ENCODE measurements at places on chromosomes 11 and 22. TPM values are rescaled to one million over a fixed set of nuclear protein-coding genes. Genes with fewer than 3 reads are reported as not detected.

Gene EXPH5
- total RNA-seq: 10.5 TPM

GRCh38 chr11:120871924-120872323 is 152.0 kb upstream of the TBCEL start:
- DNase-seq: no peak

Gene OR4A5
- not detected for total RNA-seq

Gene TRIM48
- not detected for total RNA-seq

DNA sequence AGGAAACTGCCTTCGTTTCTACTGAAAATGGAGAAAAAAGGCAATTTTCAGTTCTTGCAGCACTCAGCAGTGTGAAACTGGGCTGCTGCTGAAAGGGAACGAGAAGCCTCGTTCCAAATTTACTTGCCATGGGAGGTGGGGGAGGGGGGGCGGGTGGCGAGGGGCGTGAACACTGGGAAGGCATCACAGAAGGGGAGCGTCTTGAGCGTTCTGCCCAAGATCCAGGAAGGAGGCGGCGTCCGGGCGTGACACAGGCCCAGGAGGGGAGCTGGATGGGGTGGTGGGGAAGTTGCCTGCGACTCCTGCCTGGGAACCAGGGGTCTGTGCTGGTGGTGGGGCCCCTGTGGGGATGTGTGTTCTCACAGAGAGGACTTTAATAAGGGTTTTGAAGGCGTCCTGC is 213.5 kb downstream of the CTTN start:
- no peak for DNase-seq

DNA sequence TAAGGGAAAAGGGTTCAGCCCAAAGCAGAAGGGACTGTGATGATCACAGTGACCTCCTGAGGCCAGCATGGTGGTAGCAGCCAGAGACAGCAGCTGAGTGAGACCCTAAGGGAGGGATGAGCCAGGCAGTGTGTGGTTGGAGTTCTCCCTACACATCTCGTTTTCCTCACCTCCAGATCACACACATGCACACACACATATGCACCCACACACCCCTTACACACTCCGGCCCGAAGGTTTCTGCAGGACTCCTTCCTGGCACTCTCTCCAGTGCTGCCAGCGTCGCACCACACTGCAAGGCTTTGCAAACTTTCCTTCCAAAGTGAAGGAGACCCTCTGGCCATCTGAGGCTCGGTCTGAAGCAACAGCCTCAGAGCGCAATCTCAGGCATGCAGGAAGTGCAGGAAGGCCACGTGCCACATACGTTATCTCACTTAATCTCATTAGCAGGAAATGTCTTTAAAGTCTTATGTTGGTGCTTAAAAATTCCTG is 26.9 kb upstream of the TP53I11 start:
- DNase-seq: no peak

DNA sequence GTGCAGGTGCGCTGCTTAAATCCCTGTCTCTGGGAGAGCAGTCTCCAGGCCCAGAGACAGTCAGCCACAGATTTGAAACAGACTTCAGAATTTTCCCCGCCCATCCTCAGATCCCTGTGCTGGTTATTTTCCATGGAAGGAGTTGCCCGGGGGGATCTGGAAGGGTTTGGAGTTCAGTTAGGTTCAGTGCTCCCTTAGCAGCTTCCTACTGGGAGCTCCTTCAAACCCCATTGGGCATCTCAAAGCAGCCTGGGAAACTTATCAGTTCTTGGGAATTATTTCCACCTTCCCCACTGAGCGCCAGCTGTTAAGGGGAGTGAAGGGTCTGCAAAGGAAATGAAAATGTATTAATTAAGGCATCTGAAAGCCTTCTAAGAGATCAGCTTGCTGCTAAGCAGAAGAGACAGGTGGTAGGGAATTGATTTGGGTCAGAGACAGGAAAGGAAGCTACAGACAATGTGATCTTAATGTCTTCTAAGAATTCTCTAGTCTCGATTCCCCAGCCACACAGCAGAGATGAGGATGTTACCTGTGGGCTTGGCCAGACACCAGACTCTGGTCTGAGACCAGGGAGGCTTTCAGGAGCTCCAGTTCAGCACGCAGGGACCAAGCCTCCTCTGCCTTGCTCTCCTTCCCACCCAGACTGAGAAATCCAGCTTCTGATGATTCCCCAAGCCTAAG is 106.2 kb upstream of the TBCEL start:
- DNase-seq: no peak

- DNase-seq: no peak
These were observed 450.4 kb downstream of the MIAT start for GRCh38 chr22:27107824-27108223.

GRCh38 chr22:29907753-29908515 is 25.0 kb downstream of the MTMR3 start:
- peak; percentile 80 for DNase-seq

DNA sequence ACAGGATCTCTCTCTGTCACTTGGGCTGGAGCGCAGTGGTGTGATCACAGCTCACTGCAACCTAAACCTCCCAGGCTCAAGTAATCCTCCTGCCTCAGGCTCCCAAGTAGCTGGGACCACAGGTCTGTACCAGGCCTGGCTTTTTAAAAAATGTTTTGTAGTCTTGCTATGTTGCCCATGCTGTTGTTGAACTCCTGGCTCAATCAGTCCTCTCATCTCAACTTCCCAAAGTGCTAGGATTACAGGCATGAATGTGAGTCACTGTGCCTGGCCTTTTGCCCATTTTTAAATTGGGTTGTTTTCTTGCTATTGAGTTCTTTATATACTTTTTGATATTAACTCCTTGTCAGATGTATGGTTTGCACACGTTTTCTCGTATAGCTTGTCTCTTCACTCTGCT is 33.0 kb upstream of the PITPNB start:
- DNase-seq: no peak

GRCh38 chr22:37581504-37581903 is 1.6 kb upstream of the LGALS2 start:
- peak; percentile 91 for DNase-seq

Gene CFAP300
- total RNA-seq: not detected

DNA sequence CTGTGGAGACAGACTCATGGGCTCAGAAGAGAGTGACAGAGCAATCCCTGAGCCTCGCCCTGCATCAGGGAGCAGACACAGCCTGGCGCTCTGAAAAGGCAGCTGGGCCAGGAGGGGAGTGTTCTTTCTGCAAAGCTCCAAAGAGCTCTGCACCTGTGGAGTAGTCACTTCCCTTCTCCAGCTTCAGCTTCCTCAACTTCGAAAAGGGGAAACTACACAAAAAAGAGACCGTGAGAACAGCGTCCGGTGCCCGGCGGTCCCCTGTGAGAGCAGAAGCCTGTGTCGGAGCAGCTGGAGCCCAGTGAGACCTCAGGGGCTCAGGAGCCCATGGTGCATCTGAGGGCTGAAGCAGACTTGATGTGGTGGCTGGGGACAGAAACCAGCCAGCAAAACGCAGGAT is 35.1 kb downstream of the TP53I11 start:
- DNase-seq: no peak

- no peak for DNase-seq
These were observed 31.2 kb downstream of the RBFOX2 start for GRCh38 chr22:35997438-35997837.

DNA sequence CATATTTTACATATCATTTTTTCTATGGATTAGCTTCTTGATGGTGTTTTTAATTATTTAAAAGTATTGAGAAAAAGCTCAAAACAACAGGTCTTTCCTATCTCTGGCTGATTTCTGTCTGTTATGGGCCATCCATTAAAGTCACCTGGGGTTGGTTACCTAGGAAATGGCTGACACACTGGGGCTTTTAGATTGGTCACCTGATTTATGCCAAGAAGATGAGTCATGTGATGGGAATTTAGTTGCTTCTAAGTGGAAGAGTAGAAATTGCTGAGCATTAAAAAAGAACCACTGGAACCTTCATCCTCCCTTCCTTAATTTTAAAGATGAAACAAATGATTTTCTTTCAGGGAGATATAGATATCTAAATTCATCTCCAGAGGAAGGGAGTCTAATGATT is 48.8 kb upstream of the LARGE1 start:
- no peak for DNase-seq

DNA sequence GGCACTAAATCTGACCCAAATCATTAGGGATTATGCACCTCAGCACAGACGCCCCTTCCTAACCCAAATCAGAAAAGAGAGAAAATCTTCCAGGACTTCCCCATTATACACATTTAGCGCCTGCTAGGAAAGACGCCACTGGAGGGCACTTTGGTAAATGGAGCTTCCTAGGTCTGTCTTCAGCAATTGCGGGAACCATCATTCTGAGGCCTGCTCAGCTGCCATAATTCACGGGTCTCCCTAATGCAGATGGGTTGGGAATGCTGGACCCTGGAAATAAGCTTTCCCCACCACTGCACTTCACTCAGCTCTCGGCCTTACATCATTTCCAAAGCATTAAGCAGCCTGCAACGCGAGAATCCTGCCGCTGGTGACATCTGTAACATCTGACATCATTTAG is 86.2 kb upstream of the OPCML start:
- no peak for DNase-seq

All from right lobe of liver (tissue), 6 donors.